CD4-positive, alpha-beta T cell treated with Interleukin-4 for 4 hours (primary cell): ENCODE measurements at places on chromosomes 4 and X.
A peak's percentile ranks its signal among the peaks of the same experiment; 100 is the strongest.

GRCh38 chrX:119826399-119826959, 26.3 kb downstream of the UPF3B start:
- DNase-seq: no peak

- DNase-seq: no peak
These were observed 27.0 kb upstream of the ZNF280C start for GRCh38 chrX:130295519-130296296.

DNA sequence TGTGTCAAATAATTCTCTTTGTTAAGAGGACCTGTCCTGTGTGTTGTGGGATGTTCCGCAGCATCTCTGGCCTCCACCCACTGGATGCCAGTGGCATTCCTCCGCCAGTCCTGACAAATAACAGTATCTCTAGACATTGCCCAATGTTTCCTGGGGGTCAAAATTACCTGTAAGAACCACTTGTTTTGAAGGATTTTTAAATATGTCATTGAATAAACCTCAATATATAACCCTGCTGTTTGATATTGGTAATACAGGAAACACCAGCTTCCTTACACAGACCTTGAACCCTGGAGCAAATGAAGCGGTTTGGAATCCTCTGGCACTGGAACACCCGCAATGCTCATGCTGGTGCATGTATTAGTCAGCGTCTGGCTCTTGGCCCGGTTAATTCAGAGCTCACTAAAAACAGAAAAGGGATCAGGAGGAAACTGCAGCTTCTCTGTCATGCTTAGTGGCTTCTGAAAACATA, 101.3 kb downstream of the TBL1X start:
- peak; percentile 22 for DNase-seq

GRCh38 chrX:39689376-39690104, 408.2 kb downstream of the BCOR start:
- no peak for DNase-seq

DNA sequence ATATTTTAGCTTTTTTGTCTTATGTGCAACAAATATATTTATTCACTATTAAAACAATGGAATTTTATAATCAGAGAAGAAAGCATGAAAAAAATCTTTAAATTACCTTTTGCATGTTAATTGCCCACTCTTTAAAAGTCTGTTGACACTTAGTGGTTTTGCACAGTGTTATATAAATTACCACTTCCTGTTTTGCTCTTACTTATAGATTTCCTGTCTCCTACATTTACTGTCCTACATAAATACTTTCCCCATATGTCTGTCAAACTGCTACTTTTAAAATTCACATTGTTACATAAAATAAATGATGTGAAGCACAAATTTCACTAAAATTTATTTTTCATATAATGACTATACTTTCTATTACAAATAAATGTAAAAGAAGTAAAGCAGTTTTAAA, 161.1 kb upstream of the NDST4 start:
- peak; percentile 14 for DNase-seq

GRCh38 chr4:169841776-169842175, 84.0 kb upstream of the HPF1 start:
- no peak for DNase-seq

DNA sequence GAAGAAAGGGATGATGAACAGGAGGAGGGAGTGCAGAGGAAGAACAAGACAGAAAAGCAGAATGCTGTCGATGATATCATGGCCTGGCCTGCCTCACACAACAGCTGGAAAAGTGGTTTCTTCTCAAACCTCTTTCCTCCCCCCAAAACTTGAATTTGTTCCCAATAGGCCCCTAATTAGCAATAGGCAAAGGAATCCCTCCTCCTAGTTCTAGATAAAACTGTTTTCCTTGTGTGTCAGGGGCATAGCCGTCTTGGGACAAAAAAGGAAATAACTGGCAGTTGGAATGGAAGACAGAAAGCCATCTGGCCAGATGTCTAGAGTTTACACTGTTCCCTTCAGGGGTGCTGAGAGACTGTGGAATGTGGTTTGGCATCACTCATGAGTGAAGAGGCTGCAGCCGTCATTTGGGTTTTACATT, 177.8 kb upstream of the C1QTNF7 start:
- DNase-seq: no peak

GRCh38 chr4:105594099-105595010, 41.9 kb downstream of the ARHGEF38 start:
- DNase-seq: no peak

- DNase-seq: no peak
These were observed 604.8 kb downstream of the TRAM1L1 start for GRCh38 chr4:116480546-116480945.

- DNase-seq: no peak
These were observed 23.8 kb downstream of the PTTG2 start for GRCh38 chr4:37983951-37984350.

DNA sequence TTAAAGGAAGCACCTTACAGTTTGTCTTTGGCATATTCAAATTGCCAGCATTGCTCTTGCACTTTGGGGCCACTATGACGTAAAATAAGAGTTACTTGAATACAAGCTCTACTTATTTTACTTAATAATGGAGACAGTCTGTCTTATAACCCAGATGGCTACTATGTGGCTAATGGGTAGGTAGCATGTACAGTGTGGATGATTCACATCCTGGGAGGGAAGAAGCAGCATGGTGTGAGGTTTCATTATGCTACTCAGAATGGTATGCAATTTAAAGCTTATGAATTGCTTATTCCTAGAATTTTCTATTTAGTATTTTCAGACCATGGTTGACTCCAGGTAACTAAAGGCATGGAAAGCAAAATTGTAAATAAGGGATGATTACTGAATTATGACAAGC, 761.8 kb upstream of the ATOH1 start:
- no peak for DNase-seq

- DNase-seq: no peak
These were observed 392.4 kb downstream of the UNC5C start for GRCh38 chr4:95156452-95156765.

DNA sequence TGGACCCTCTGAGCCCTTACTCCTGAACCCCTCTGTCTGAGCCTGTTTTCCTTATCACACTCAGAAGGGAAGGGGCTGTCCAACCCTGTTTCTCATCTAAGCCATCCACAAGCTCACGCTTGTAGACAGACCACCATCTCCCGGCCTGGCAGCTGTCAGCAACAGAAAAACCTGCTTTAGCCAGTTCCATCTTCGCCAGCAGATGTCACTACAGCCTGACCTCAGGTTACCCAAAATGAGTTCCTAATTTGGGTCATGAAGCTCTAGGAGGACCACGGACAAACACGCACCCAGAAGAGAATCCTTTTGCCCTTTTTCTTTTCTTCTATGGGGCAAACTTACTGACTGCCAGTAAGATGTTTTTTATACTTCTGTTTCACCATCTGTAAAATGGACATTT, 445.4 kb downstream of the BCOR start:
- DNase-seq: peak; percentile 3

DNA sequence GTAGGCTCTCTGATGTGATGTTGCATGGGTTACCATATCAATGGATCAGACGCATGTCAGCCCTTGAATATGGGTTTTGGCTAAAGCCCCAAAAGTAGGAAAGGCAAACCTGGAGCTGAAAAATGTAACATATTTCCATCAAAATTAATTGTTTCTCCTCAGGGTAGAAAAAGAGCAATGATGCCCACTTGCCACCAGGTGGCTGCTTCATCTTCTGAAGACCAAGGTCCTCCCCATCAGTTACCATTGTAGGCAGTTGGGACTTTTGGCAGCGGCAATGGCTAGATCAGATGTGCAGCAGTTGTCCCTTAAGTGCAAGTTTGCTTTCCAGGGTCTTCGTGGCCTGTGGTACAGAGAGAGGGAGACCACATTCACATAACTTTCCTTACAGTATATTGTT, 118.2 kb downstream of the NAF1 start:
- DNase-seq: peak; percentile 6

- no peak for DNase-seq
These were observed 37.1 kb upstream of the LEF1 start for GRCh38 chr4:108205859-108206258.

GRCh38 chrX:48597353-48598264, at the start of gene WDR13:
Gene WDR13 (plus strand): TSS chrX:48597492. CDS start chrX:48597997, 505 bp downstream.
- DNase-seq: peak; percentile 94

DNA sequence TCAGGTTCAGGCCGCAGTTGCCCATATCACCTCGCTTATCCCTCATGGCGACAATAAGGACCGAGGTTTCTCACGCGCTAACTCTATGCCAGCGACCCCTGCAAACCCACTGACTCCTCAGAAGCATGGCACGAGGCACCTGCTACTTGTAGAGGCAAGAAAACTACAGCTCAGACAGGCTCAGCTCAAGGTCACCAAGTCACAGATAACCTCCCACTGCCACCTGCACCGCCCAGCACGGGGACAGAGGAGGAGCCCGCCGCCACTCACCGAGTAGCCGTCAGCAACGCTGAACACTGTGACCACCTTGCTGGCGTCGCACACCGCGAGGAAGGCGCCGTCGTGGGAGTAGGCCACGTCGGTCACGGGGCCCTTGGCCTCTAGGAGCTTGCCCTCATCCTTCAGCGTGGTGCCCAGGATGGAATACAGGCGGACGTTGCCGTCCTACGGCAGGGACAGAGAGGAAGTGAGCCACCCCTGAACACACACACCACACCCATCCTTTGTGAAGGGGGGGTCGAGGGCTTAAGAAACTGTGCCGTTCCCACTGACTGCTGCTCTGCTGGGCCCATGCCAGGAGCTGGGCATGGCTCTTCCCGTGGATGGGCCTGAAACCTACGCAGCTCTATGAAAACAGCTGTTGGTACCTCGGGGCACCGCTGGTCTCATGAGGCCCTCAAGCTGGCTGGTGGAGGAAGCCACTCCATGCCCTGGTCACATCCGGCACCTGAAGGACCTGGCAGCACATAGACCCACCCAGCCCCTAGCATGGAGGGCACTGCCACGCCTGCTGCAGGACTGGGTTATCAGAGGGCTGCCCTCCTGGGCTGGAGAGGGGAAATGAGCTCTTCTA, 38.9 kb downstream of the WDR1 start:
- DNase-seq: no peak

GRCh38 chr4:170875868-170876267, 786.1 kb upstream of the AADAT start:
- no peak for DNase-seq

- no peak for DNase-seq
These were observed 58.3 kb upstream of the HPGD start for GRCh38 chr4:174580597-174580996.

- no peak for DNase-seq
These were observed 51.2 kb downstream of the DCUN1D4 start for GRCh38 chr4:51894059-51894645.

DNA sequence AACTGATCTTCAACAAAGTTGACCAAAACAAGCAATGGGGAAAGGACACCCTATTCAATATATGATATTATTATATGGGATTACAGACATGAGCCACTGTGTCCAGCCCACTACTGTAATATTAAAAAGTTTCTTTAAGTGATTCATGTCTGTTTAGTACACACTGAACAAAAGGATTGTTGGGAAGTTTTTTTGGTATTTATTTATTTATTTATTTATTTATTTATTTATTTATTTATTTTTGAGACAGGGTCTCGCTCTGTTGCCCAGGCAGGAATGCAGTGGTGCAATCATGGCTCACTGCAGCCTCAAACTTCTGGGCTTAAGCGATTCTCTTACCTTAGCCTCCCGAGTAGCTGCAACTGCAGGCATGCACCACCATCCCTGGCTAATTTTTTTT, 58.4 kb upstream of the PGAM4 start:
- no peak for DNase-seq

- DNase-seq: peak; percentile 0
These were observed 1.6 kb downstream of the MID2 start for GRCh38 chrX:107827030-107827831.

- no peak for DNase-seq
These were observed 124.6 kb upstream of the ANXA3 start for GRCh38 chr4:78426972-78427371.

- DNase-seq: no peak
These were observed 84.7 kb upstream of the CBR4 start for GRCh38 chr4:169094656-169095231.

DNA sequence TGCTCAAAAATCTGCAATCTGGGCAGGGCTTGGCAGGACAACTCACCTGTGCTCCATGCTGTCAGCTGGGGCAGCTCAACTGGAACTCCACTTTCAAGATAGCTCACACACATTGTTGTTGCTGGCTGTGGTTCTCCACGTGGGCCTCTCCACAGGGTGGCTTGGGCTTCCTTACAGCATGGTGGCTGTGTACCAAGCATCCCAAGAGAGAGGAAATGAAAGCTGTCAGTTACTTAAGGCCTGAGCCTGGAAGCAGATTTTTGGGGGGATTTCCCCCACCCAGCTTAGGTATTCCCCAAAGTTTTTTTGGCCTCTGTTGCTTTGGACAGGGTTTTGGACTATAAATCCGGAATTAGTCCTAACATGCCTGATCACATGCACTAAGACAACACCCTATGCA, 81.0 kb downstream of the BCOR start:
- DNase-seq: no peak

DNA sequence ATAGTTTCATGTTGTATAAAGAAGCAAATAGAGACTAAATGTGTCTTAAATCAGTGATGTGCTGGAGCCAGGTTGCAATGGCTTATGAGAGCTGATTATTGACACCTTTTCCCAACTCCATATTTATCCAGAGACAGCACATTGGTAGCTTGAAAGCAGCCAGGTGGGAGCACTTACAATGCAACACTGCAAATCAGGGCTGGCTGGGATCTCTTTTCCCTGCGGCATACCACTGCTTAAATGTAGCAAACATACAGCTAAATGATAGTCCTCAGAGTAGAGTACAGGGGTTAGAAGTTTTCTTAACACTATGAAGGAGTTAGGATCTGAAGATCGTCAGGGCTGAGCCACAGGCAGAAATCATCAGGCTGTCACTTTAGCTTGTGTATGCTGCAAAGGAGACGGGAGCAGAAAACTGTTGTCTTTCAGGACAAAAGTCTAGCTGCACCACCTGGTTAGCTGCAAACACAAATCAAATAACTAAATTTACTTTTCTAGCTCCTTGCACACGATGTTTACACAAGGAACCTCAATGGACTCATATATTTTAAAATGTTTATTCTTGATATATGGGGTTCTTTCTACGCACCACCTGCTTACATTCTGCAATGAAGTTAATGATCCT, 527.3 kb downstream of the TLL1 start:
- no peak for DNase-seq

- no peak for DNase-seq
These were observed 38.9 kb upstream of the PLAC8 start for GRCh38 chr4:83153417-83153816.

DNA sequence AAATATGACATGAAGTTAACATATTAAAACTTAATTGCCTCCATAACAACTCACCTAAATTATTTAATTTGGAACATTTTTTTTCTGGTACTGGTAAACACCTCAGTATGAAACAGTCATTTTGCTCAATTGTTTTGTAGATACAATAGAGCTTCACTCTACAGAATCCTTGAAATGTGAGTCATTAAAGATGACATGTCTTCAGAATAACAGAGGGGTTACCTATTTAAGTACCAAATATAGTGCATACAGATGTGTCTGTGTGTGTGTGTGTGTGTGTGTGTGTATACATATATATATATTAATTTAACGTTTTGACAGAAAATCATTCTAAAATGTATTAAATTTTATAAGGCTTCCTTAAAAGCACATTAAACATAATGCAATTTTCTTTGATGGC, 297.6 kb downstream of the INPP4B start:
- no peak for DNase-seq

- no peak for DNase-seq
These were observed 164.1 kb downstream of the CHIC2 start for GRCh38 chr4:53900271-53900649.
